Right hindlimb (tissue), 1 donor: ENCODE measurements at places on chromosomes 13 and 19.

DNA sequence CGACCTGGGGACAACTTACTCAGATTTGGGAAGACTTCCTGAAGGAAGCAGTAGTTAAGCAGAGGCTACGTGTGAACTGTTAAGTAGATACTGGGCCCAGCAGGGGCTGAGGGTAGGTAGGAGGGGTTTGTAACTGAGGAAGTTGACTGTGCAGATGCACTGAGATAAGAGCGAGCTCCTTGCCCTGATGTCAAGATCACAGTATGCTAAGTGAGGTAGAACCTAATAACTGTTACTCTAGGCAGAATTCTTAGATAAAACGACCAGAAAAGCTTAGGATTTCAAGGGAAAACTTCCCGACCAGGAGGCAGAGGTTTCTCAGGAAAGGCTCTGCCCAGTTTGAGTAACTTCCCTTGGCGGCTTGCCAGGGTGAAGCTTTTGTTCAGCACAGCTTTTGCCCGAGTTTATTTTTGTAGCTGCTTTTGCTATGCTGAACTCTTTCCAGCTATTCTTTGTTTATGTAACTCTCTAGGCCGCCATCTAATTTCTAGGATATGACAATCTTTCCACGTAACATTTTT, 632.1 kb downstream of the DIAPH3 start:
- DNase-seq = peak; percentile 75

DNA sequence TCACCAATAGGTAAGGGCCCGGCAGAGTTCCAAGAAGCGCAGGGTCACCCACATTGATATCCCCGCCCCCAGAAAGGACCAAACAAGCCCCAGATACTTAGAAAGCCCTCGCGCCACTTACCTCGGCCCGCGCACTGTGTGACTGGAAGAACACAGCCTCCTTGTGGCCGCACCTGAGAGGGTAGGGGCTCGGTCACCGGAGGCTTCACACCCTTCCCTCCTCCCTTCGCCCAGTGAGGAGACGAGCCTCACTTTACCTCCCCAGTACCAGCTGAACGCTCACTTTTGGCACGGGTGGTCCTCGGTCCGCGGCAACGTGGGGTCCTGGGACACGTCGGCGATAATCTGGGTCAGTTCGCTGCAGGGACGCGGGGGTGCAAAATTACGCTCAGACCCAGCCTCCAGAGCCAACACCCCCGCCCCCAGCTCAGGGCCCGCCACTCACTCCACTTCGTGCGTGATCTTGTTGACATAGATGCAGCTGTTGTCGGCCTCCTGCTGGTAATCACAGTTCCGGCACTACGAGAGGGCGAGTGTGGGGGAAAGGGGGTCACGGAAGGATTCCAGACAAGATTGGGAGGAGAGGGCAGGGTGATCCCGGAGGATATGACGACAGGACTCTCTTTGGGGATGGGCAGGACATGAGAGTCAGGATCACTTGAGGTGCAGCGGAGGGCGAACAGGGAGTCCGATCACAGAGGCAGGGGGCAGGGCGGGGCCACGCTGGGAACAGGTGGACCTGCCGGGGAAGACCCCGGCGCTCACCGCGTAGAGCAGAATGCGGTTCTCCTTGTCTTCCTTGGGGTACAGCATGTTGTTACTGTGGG, 568 bp downstream of the POLR2I start:
- DNase-seq = peak; percentile 61

DNA sequence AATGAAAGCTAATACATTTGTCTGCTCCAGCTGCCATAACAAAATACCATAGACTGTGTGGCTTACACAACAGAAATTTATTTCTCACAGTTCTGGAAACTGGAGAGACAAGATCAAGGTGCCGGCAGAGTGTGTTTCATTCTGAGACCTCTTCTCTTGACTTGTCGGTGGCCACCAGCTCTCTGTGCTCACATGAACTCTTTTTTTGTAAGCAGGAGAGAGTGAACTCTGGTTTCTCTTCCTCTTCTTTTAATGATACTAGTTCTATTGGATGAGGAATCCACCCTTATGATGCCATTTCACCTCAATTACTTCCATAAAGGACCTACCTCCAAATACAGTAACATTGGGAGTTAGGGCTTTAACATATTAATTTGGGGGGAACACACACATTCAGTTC, 11.7 kb downstream of the KCTD12 start:
- DNase-seq = no peak

- DNase-seq = no peak
Measured at GRCh38 chr13:113171250-113172125, 13.0 kb downstream of the PROZ start.

- peak; percentile 35 for DNase-seq
Measured at GRCh38 chr13:51632591-51633362, 48.5 kb downstream of the WDFY2 start.

DNA sequence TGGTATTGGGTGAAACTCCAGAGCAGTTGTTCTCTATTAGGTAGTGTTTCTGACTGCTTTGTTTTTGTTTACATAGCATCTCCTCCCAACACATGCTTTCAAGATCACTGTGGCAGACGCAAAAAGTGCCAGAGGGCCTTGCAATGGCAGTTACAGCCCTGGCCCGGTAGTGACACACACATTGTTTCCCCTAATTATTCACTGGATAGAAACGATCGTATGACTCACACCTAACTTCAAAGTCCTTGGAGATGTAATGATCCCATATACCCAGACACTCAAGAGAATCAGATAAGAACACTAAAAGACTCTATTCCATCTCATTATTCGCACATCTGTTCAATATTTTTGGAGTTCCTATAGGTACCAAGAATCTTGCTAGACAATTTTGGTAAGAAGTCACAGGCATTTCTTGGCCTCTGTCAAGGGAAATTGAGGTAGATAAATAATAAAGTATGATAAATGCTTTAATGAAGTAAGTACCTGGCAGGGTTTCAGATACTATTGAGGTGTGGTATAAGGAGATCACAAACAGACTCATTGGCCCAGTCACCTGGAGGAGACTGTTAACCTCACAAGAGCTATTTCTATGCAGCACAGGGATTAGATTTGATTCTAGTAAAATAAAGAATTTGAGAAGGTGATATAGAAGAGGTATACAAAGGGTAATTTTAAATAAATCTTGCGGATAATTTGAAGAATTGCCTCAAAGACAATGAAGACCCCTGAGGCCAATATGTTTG, 485.3 kb downstream of the SLITRK6 start:
- no peak for DNase-seq

DNA sequence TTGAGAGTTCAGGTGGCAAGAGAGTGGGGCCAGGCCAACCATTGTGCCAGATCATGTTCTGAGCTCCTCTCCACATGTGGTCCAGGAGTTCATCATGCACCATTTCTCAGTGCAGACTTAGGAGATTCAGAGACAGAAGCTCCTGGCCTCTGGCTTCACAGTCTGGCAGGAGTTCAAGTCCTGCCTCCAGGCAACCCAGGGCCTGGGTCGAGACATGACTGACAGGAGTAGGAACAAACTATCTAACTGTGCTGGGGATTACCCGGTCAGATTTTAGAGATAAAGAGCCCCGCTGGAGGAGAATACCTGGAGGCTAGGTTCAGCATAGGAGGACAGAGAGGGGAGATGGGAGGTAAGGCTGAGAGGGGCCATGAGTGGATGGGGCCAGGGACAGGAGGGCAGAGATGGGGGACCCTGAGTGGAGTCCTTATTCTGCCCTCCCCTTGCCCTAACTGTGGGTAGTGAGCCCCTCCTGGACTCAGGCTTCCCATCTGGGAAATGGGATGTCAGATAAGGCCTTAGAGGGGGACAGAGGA, 906 bp upstream of the CYP4F11 start:
- no peak for DNase-seq

- no peak for DNase-seq
Measured at GRCh38 chr13:31214435-31214834, 14.7 kb downstream of the B3GLCT start.

DNA sequence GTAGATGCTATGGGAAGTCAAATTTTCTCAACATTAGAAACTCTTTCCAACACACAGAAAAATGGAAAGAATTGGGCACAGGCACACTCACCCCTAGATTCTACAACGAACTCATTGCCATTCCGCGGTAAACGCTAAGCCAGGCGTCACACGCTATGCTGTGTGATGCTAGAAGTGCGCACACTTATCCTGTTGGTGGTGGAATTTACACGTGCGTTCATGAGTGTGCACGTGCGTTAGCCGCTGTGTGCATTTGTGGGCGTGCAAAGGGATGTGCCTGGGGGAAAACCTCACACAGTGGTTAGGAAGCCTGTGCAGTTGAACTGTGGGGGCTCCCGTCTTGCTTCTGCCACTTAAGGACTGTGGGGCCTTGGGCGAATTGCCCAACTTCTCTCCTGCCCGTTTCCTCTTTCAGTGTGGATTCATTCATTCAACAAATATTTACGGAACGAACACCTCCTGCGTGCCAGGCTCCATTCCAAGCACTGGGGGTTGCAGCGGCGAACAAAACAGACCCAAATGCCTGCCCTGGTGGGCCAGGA, 7.7 kb downstream of the NFILZ start:
- no peak for DNase-seq

DNA sequence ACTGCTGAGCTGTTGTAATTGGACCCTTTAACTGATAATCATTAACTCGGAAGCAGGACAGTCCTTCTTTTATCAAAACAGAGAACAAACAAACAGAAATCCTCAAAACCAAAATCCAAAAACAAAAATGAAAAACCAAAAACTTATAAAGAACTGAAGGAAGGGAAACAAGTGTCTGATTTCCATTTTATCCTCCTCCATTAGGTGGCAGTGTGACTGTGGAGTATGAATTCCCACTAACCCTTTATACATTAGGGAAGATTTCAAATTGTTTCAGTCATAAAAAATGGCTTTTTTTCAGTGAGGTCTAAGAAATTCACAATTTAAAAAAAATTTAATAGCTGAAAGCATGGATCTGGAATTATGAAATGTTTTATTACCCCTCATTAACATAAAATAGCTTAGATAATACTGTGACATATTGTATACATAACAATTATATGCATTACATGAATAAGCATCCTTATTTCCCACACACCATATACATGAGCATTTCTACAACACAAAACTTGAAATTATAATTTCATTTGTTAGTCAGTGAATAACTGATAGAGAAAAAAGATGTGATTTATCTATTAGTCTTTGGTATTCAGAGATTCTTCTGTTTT, 1074.3 kb upstream of the PCDH9 start:
- no peak for DNase-seq

DNA sequence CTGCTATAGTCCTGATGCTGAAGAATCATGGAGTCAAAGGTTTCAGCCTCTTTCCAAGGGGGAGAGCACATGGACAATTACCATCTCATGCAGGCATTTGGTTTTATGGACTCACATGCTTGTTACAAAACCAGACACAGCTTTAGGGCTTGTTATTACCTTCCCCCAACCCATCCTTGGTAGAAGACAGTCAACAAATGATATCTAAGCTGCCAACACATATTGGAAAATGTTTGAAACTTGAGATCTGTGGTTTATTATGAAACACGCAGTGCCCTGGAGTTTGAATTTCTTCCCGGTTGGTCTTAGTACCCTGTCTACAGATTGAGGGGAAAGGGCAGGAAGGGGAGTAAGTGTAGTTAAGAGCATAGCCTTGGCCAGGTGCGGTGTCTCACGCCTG, 12.5 kb upstream of the CYP2A6 start:
- no peak for DNase-seq

DNA sequence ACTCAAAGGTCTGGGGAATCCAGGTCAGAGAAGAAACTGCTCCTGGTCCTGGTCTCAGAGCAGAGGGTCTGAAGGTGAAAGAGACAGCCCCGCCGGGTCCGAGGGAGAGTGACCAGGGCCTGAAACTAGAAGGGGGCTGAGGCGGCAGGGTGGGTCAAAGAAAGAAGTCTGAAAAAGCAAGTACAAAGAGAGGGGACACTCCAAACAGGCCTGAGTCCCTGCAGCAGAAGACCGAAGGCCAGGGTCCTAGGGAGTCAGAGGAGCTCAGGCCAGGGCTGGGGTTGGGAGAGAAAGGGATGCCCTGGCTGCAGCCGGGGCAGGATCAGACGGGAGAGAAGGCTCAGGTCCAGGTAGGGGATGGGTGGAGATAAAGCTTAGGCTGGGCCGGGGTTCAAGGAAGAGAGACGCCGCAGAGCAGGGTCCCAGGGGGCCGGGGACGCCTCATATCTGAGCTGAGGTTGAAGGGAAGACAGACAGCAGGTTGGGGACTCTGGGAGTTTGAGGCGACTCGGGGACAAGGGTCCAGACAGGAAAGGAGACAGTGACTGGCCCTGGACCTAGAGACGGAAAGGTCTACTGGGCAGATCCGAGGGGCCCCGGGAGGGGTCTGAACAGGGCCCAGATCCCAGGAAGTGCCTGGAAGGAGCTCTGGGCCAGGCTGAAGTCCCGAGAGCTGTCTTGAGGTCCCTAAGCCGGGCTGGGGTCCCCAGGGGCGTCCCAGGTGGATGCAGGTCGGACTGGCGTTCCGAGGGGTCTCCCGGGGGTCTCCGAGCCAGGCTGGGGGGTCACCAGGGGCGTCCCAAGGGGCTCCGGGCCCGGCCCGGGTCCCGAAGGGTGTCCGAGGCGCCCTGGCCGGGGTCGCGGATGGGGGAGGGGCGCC, 795 bp downstream of the MLLT1 start:
- peak; percentile 49 for DNase-seq

GRCh38 chr19:17078036-17078919, 2.7 kb downstream of the MYO9B start:
- no peak for DNase-seq

DNA sequence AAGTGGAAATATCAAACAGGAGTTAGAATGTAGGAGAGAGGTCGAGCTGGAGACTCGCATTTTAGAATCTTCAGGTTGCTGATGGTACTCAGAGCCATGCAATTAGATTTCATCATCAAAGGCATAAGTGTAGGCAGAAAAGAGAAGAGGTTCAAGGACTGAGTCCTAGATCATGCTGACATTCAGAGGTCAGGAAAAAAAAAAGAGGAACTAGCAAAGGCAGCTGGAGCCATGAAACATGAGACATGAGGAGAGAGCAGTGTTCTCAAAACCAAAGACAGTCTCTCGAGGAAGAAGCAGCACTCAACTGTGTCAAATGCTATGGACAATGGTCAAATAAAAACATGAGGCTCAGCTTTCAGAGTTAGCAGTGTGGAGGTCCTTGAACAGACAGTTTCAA, 12.4 kb upstream of the TPP2 start:
- no peak for DNase-seq

GRCh38 chr19:18293642-18294466, 12.4 kb upstream of the JUND start:
- no peak for DNase-seq

DNA sequence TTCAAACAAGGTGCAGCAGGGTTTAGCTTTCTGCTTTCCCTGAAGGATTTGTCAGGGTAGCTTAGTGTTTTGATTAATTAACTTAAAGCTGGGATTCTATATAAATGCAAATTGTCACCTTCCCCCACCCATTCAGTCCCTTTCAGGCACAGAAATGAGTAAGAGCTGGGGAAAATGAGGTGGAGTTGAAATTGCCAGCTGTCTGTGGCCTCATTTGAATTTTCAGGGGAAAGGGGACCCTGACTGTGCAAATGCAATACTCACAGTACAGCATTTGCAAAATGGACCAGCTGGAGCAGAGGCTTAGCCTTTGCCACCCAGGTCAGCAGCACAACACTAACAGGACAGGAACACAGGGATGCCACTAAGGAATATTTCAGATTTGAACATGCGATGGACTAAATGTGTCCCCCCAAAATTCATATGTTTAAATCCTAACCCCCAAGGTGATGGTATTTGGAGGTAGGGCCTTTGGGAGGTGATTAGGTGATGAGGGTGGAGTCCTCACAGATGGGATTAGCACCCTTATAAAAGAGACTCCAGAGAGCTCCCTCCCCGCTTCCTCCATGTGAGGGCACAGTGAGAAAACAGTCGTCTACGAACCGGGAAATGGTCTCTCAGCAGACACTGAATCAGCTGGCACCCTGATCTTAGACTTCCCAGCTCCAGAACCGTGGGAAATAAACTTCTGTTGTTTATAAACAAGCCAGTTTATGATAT, 59.5 kb upstream of the CYSLTR2 start:
- no peak for DNase-seq
